ENCODE measurements at places on chromosomes 4 and X. TPM values are rescaled to one million over a fixed set of nuclear protein-coding genes. Genes with fewer than 3 reads are reported as not detected.

HSD17B13 gene
- 0.30 TPM for total RNA-seq

MAGEC1 gene
- total RNA-seq = not detected

MGST2 gene
- total RNA-seq = 10.4 TPM

NEXMIF gene
- total RNA-seq = under 0.01 TPM

AMTN gene
- total RNA-seq = not detected

GAGE12E gene
- total RNA-seq = not detected

DGKK gene
- total RNA-seq = not detected

SFRP2 gene
- not detected for total RNA-seq

UPF3B gene
- 2.0 TPM for total RNA-seq

CT83 gene
- not detected for total RNA-seq

PDLIM3 gene
- 158 TPM for total RNA-seq

DGAT2L6 gene
- not detected for total RNA-seq

YTHDC1 gene
- total RNA-seq = 23.2 TPM

HSPA4L gene
- 21.2 TPM for total RNA-seq

FOXP3 gene
- not detected for total RNA-seq

PCDH10 gene
- 73.0 TPM for total RNA-seq

DUSP21 gene
- total RNA-seq = not detected

TRMT2B gene
- total RNA-seq = 9.8 TPM

XAGE1A gene
- not detected for total RNA-seq

TRMT10A gene
- total RNA-seq = 6.5 TPM

USP51 gene
- 1.5 TPM for total RNA-seq

HGFAC gene
- total RNA-seq = 0.05 TPM

PROM1 gene
- not detected for total RNA-seq

NDNF gene
- 1.5 TPM for total RNA-seq

PRR32 gene
- total RNA-seq = not detected

GPR50 gene
- total RNA-seq = not detected

PCSK1N gene
- 1.1 TPM for total RNA-seq

GPR119 gene
- total RNA-seq = not detected

BEX5 gene
- total RNA-seq = not detected

PPP3CA gene
- 52.9 TPM for total RNA-seq

CSAG3 gene
- total RNA-seq = not detected

SPANXA1 gene
- total RNA-seq = not detected

CXCL9 gene
- not detected for total RNA-seq

NWD2 gene
- total RNA-seq = not detected

UCP1 gene
- not detected for total RNA-seq

ZNF732 gene
- total RNA-seq = 0.32 TPM

SLC25A31 gene
- total RNA-seq = not detected

ZNF157 gene
- 0.09 TPM for total RNA-seq

CTAG1B gene
- total RNA-seq = not detected

CENPI gene
- total RNA-seq = 15.8 TPM

CSN1S1 gene
- total RNA-seq = not detected

MAN2B2 gene
- 53.1 TPM for total RNA-seq

GPC4 gene
- total RNA-seq = 5.9 TPM

CTPS2 gene
- total RNA-seq = 12.1 TPM

NUP54 gene
- total RNA-seq = 51.9 TPM

TBC1D25 gene
- total RNA-seq = 8.5 TPM

CC2D2A gene
- total RNA-seq = 19.7 TPM

PSAPL1 gene
- not detected for total RNA-seq

All from smooth muscle cell of the umbilical artery (primary cell).